ENCODE measurements at places on chromosomes 16 and 17. TPM values are rescaled to one million over a fixed set of nuclear protein-coding genes. Genes with fewer than 3 reads are reported as not detected.

Gene SSTR5
- total RNA-seq = not detected

Gene UNC13D
- 8.5 TPM for total RNA-seq

Gene LMF1
- total RNA-seq = 14.1 TPM

Gene USP31
- total RNA-seq = 21.0 TPM

Gene HES7
- not detected for total RNA-seq

Gene CA4
- 12.3 TPM for total RNA-seq

Gene CCDC200
- total RNA-seq = not detected

Gene PRKCA
- 5.1 TPM for total RNA-seq

Gene KRT40
- 0.29 TPM for total RNA-seq

Gene AANAT
- not detected for total RNA-seq

Gene KCTD11
- total RNA-seq = 11.5 TPM

Gene ZNF646
- 17.3 TPM for total RNA-seq

Gene C17orf113
- 1.3 TPM for total RNA-seq

Gene IL17C
- not detected for total RNA-seq

Gene SHBG
- 0.16 TPM for total RNA-seq

Gene NHLRC4
- 1.9 TPM for total RNA-seq

Gene SRL
- total RNA-seq = 0.44 TPM

Gene KRT28
- not detected for total RNA-seq

Gene GNG13
- not detected for total RNA-seq

Gene TRAF4
- total RNA-seq = 63.6 TPM

Gene OR1F1
- total RNA-seq = not detected

Gene PROCA1
- total RNA-seq = 1.6 TPM

Gene KRT23
- total RNA-seq = 37.7 TPM

Gene RNF43
- total RNA-seq = 19.0 TPM
